ENCODE measurements at places on chromosomes 1 and 21.

DNA sequence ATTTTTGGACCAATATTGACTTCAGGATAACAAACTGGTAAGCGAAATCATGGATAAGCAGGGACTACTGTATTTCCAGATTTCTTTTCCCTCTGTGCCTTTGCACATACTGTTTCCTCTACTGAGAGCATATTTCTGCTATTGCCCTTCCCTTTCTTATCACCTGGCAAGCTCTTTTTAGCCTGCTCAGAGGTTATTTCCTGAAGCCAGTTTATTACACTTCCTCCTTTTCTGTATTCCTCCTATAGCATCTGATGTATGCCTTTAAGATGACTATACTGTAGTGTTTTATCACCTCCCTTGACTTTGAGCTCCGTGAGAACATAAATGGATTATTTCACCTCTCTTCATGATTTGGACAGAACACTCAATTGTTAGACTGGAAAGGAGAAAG is 49.0 kb downstream of the MAGI3 start:
- no peak for DNase-seq

DNA sequence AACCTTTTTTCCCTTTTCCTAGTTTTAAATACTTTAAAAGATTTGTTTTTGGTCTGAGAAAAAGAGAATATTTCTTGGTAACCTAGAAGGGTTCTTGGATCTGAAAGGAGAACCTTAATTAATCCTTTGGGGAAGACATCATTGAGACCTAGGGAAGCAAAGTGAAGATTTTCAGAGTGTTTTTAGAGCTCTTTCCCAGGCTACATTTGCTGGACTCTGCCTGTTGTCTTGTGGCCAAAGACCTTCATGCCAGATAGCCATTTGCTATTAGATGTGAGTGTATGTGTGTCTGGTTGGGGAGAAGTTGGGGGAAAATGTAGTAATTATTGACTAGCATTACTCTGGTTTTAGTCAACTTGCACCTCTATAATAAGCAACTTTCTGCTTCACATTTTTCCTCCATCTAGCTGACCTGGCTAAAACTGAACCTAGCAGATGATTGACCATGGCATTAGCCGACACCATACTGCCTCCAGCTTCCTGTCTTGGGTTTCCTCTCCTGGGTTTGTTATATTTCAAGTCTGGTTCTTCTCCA is 239.1 kb downstream of the USP25 start:
- DNase-seq: no peak

- DNase-seq: no peak
Measured at GRCh38 chr1:42128964-42129363, 24.2 kb upstream of the GUCA2B start.

DNA sequence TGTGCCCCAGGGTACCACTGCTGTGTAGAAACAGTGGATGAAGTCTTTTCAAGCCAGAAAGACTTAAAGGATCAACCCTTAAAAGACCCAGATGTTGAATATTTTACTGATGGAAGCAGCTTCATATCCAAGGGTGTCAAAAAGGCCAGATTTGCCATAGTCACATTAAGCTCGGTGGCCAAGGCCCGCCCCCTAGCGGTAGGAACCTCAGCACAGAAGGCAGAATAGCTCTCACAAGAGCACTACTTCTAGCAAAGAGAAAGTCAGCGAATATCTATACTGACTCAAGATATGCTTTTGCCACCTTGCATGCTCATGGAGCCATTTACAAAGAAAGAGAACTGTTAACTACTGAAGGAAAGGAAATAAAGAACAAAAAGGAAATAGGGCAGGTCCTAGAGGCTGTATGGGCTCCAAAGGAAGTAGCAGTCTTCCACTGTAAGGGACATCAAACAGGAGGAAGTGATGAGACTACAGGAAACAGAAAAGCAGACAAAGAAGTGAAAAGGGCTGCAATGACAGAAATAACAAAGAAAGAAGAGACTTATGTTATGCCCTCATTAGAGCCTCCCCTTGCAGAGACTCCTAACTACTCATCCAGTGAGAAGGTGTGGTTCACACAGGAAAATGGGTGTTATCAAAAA is 90.5 kb downstream of the LIPI start:
- DNase-seq: peak; percentile 65

GRCh38 chr1:996851-997712 is 2.8 kb downstream of the HES4 start:
- DNase-seq: no peak

DNA sequence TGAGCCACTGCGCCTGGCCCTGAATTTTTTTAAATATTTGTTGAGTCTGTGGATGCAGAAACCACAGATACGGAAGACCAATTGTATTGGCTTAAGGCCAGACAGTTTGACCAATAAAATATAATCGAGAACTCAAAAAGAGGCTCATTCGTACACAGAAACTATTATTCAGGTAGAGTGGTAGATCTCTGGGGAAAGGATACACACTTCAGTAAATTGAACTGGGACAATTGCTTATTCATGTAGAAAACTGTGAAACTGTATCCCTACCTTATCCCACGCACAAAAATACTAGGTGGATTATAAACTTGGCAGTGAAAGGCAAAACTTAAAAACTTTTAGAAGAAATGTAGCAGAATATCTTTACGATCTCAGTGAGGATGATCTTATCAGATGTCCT is 25.0 kb upstream of the SHE start:
- no peak for DNase-seq

DNA sequence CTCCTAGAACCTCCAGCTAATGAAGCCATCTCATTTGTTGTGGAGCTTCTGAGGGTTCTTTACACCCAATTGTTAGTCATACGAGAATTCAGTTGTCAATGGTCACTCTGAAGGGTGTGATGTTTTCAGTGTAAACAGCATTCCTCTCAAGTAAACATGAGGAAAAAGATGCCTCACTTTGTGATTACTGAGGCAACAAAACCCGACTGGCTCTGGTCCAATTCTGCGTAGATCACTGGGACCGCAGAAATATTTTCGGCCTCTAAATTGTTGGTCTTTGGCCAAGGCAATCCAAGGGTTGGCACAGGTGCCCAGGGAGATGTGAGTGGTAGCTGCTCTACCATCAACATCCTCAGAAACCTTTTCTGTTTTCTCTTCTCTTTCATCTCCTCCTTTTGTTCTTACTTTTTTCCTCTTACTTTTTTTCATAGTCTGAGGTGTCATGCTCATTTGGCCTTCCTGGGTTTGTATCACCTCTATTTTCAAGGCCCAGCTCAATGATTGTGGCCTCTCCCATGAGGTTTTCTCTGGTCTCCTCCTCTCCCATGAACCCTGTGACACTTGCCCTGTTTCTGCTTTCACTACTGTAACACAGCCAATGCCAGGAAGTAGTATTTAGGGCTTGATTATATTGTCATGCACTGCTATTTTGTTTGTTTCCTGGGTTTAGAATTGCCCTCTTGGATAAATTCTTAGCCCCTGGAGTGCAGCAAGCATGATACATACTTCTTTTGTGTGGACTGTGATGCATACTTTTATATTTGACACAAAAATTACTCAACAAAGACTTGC is 221.9 kb downstream of the TNR start:
- no peak for DNase-seq

GRCh38 chr21:27108228-27108627 is 141.3 kb upstream of the ADAMTS5 start:
- DNase-seq: no peak

DNA sequence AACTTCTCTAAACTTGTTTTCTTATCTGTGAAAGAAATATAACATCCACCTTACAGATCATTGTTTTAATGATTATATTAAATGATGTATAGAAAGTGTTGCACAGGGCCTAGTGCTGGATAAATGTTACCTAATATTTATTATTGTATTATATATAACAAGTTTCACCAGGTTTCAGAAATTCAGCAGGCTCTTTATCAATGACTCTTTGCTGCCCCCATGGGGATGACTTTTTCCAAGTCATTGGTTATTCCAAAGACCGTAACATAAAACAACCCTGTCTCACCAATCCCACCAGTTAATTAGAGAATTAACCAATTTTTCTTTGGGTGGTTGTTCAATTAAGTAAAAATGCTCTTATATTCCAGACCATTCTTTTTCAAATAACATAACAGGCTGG is 7.3 kb upstream of the DEDD start:
- peak; percentile 45 for DNase-seq

GRCh38 chr1:76501586-76502219 is 365.6 kb upstream of the ST6GALNAC5 start:
- no peak for DNase-seq

- no peak for DNase-seq
Measured at GRCh38 chr1:215667761-215668160, 100.7 kb downstream of the KCTD3 start.

DNA sequence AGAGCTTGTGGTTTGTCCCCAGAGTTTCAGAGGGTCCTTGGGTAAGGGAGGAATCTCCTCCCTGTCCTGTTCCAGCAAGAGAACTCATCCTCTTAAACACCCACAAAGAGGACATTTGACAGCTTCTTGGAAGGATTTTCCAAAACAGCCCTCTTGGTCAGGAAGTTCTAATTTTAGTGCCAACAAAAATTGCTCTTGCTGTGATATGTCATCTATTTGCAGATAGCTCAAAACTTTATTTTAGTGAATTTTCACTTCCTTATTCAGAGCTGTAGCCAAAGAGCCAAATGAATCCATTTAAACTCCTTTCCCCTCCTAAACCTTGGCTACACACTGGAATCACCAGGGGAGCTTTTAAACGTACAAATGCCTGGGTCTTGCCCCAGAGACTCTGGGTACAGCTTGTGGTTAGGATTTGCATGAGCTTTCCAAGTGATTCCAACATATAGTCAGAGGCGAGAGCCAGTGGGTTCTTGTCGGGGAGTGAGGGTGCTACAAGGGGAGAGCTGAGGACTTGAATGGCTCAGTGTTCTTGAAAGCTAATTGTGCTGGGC is 11.8 kb upstream of the RASSF5 start:
- no peak for DNase-seq

DNA sequence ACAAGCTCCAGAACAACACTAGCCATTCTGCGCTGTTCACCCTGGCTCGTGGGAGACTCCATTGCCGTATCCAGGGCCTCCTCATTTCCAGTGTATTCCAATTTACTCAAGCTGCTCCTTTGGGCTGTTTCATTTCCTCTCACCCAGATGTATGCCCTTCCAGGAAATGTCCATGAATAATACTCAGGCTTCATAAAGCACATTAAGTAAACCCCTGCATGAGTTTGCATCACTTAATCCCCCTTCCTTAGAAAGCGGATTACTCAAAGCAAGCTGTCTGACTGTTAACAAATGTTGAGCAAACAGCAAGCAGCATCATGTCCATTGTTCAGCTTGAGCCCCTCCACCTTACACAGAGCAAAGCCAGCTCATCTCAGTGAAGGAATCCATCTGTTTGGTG is 403.6 kb upstream of the PBX1 start:
- DNase-seq: no peak

DNA sequence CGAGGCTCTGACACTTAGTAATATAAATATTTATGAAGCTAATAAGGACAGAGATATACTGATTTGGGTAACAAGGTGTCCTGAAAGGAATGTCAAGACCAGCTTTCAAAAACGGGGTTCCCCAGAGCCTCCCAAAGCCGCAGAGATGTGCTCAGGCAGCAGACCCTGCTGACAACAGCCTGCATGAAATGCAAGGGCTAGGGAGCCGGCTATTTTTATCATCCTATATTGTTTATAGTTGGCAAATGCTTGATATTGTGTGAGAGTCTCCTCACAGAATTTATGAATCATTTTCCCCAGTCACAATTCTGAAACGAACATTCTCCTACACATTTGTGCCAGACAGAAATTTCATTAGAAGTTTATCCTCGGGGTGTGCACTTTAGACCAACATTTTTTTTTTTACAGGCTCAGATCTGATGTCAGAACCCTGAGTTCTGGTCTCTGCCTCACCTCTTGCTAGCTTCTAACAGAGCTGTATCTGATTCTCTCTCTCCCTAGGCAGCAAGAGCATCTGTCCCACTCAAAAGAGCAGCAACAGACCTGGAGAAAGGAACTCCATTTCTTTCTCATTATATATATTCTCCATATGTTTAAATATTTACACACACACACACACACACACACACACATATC is 302.3 kb upstream of the PLD5 start:
- no peak for DNase-seq

DNA sequence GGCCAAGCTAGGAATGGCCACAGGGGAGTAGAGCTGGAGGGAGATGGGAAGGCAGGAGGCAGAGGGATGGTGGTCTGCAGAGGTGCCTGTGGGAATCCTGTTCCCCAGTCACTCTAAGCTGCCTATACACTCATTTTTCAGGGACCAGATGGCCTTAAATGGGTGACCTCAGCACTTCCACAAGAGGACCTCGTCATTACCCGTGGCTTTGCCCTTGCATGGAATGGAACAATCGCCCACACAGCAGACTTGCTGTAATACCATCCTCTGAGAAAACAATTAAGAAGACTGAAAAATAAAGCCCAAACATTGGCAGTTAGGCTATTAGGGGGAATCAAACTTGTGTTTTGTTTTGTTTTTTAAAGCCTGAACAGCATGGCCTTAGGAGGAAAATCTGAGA is 12.9 kb upstream of the TNN start:
- no peak for DNase-seq

- DNase-seq: no peak
Measured at GRCh38 chr1:43532716-43533115, 2.0 kb downstream of the PTPRF start.

GRCh38 chr1:67666636-67667035 is 18.4 kb upstream of the GADD45A start:
- DNase-seq: no peak

GRCh38 chr1:15625056-15625917 is 8.0 kb downstream of the DDI2 start:
- DNase-seq: no peak

DNA sequence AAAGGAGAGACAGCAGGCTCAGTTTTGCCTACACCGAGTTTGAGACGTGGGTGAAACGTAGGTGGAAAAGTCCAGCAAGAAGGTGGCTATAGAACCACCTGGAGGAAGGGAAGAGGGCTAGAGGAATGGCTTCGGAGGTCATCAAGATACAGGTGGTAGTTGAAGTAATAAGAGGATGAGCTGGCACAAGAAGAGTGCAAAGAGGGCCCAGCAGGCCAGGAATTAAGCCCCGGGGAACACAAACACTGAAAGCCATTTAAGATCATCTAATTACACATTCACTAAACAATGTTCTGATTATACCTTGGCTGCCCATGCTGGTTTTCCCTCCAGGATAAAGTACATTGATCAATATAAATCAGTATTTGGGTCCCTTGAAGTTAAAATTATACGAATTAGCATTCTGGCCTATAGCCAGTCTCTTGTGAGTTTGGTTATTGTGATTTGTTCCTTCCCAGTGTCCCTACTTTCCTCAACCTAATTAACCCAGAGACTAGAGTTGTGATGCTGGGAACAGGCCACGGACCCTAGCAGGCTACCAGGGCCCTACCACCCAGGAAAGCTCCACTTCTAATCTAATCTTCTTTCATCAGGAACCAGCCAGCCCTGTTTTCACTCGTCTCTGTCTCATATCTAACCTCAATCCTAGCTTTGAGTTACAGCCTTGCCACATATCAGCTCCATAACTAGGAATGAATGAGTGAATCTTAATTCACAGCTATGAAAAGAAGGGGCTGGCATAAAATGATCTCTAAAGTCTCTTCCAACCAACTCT is 26.4 kb upstream of the PPP1R15B start:
- no peak for DNase-seq

All from NCI-H1694 treated with DMSO at 0.1 percent for 48 hours (cell line).